Right ventricle myocardium superior (tissue), 1 donor: ENCODE measurements at places on chromosomes 12 and 14. TPM values are rescaled to one million over a fixed set of nuclear protein-coding genes. Genes with fewer than 3 reads are reported as not detected.

The KRT81 gene
- total RNA-seq: not detected

The GARIN6 gene
- not detected for total RNA-seq

The KRT85 gene
- not detected for total RNA-seq

The HOXC10 gene
- total RNA-seq: not detected

The LRRC74A gene
- not detected for total RNA-seq

The AP5M1 gene
- 34.9 TPM for total RNA-seq

The IGF1 gene
- total RNA-seq: 8.3 TPM

The DDN gene
- 0.78 TPM for total RNA-seq

The RASSF9 gene
- 4.5 TPM for total RNA-seq

The CLEC14A gene
- 28.8 TPM for total RNA-seq

The KCNMB4 gene
- total RNA-seq: 1.2 TPM

The ABCD2 gene
- 9.2 TPM for total RNA-seq

The MYO1H gene
- total RNA-seq: 0.78 TPM

The SLC6A12 gene
- 0.86 TPM for total RNA-seq

The RNF212B gene
- total RNA-seq: not detected

The KIF5A gene
- total RNA-seq: 0.08 TPM

The MDGA2 gene
- total RNA-seq: not detected

The LAG3 gene
- total RNA-seq: 0.22 TPM

The WSB2 gene
- 98.1 TPM for total RNA-seq

The RNASE12 gene
- not detected for total RNA-seq

The SERPINA9 gene
- total RNA-seq: not detected

The SLC38A4 gene
- total RNA-seq: 2.3 TPM
